ENCODE measurements at places on chromosomes 5 and 9.

GRCh38 chr9:126919193-126919592 is 4.6 kb downstream of the RALGPS1 start:
- DNase-seq = no peak

DNA sequence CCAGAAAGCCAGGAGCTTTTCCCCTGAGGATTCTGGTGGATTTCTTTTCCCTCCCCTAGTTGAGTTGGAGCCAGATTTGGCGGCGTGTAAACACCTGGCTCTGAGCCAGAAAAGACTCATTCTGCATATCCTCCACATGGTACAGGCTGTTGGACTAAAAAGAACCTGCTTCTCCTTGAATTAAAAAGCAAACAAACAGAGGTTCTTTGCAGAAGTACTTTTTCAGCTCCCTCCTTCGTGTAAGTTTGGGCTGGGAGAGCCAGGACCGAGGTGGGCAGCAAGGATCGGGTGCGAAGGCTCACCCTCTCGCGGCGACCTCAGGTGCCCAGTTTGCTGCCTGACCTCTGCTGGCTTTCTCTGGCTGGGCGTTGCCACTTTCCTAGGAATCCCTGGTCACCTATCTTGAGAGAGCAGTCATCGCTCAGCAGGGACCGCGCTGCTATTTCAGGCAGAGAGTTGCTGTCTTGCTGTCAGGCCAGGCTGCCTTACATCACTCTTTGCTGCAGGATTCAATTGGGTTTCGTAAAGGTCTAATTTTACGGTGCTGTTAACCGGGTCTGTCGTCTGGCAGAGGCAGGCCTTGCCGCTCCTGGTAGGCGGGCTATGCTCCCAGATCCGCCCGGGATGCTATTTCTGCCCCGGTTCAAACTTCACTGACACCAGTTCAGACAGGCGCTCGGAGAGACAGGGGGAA is 3.2 kb downstream of the PAPPA start:
- peak; percentile 59 for DNase-seq

DNA sequence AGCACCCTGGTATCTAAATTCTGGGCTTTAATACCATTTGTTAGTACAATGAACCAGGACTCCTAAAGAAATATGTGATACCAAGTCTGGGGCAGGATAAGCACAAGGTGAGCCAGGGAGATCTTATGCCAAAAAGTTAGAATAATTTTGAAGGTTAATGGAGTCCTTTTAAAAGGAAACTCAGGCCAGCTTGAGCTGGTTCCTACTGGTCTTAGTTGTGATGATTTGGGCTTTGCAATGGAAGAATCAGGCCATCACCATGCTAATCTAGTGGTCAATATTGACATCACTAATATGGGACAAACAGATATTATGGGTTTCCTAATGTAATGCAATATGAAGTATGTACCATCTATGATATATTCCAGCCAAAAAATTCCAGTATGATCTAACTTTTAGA is 7.5 kb upstream of the SPATA9 start:
- no peak for DNase-seq

- no peak for DNase-seq
Observed at GRCh38 chr5:150062216-150062922, 24.0 kb downstream of the CSF1R start.

- DNase-seq = no peak
Observed at GRCh38 chr9:121601194-121601593, 50.2 kb upstream of the DAB2IP start.

DNA sequence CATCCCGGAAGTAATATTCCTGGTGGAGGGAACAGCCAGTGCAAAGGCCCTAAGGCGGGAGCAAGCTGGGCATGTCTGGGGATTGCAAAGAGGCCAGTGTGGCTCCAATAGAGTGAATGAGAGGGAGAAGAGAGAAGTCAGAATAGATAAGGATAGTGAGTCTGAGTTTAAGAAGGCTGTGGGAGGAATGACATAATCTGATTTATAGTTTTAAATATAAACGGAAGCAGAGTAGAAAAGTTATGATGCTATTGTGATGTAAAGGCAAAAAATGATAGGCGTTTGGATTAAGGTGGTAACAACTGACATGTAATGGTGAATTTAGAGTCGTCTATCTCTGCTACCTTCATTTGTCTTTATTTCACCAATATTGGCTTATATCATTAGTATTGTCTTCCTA is 351.0 kb downstream of the ARRDC3 start:
- DNase-seq = no peak

GRCh38 chr9:77562019-77562748 is 85.9 kb downstream of the GNA14 start:
- DNase-seq = no peak

DNA sequence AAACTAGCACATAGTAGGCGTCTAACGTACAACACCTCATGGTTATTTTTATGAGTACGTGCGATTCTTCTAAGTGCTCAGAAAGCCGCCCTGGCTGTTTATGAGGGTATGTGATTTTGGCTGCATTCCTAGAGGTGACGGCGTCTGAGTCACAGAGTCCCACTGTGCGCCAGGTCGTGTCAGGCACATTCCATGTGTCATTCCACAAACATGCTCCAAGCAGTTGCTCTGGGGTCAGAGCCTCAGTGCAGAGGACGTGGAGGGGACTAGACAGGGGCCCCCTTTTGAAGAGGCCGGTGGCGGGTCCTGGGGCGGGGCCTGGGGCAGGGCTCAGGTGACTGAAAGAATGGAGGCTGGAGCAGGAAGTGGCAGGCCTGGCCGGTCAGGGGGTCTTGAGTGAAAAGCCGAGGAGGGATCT is 51.9 kb downstream of the NEK6 start:
- peak; percentile 40 for DNase-seq

DNA sequence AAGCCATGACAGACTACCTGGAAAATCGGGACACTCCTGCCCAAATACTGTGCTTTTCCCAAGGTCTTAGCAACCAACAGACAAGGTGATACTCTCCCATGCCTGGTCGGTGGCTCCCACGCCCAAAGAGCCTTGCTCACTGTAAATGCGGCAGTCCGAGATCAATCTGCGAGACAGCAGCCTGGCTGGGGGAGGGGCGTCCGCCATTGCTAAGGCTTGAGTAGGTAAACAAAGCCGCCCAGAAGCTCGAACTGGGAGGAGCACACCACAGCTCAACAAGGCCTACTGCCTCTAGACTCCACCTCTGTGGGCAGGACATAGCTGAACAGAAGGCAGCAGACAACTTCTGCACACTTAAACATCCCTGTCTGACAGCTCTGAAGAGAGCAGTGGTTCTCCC is 272.1 kb upstream of the CCNG1 start:
- DNase-seq = no peak

GRCh38 chr9:92488681-92489550 is 6.6 kb upstream of the ASPN start:
- DNase-seq = no peak

- DNase-seq = no peak
Observed at GRCh38 chr5:171979606-171980005, 26.8 kb downstream of the FBXW11 start.

DNA sequence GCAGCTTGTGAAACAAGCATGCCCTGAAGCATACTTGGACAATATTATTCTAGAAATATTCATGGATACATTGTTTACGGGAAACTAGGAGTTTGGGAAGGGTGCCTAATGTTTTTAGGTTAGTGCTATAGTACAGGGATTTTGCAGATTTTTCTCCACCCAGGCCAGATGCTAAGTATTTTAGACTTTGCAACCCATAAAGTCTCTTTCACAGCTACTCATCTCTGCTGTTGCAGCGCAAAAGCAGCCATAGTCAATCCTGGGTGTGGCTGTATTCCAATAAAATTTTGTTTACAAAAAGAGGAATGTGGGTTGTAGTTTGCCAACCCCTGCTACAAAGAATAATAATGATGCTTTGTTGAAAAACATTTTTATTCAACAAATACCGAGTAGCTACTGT is 106.2 kb downstream of the CEMIP2 start:
- no peak for DNase-seq

GRCh38 chr9:91001146-91001611 is 199.6 kb downstream of the SYK start:
- no peak for DNase-seq

DNA sequence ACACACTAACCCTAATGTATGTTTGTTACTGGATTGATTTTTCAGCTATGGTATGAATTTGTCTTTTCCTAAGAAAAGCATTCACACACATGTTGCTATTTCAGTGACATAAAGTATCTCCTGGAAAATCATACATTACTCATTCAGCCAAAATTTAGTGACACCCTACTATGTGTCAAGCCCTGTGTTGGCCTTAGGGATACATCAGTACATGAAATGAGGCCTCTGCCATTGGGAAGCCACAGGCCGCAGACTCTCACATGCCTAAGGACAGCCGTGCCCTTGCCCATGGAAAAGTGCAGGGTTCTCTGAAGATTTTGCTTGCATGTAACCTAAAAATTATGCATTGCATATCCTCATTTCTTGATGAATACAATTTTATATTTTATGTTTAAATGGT is 5.2 kb upstream of the MARCHF6 start:
- no peak for DNase-seq

- peak; percentile 20 for DNase-seq
Observed at GRCh38 chr9:22528485-22528884, 81.9 kb downstream of the DMRTA1 start.

DNA sequence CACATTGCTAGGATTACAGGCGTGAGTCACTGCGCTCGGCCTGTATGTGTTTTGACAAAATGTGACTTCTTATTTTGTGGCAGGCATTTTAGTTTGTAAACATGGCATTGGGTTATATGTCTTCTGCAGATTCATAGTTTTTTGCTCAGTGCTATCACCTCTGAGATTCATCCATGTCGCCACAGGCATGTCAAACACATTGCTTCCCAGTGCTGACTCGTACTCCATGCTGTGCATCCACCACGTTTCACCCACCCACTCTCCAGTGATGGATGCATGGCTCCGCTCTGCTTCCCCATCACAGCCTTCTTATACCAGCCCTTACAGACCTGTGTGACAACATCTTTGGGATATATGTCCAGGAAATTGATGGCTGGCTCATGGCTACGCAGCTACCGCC is 158.8 kb downstream of the GAS1 start:
- no peak for DNase-seq

DNA sequence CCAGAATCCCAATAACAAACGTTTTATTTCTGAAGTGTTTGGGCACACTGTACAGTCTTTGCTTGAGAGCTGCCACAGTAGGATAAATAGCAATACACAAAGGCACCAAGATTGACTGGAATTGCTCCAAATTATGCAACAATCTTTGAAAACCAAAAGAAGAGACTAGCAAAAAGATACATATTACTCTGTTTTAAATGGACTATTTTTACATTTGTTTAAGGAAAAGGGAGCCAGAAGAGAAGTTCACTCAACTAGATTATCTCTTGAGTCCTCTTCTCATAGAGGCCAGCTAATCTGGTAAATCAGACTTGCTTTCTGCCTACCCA is 385.0 kb upstream of the SLC30A5 start:
- no peak for DNase-seq

GRCh38 chr9:82597241-82598203 is 465.4 kb downstream of the RASEF start:
- no peak for DNase-seq

DNA sequence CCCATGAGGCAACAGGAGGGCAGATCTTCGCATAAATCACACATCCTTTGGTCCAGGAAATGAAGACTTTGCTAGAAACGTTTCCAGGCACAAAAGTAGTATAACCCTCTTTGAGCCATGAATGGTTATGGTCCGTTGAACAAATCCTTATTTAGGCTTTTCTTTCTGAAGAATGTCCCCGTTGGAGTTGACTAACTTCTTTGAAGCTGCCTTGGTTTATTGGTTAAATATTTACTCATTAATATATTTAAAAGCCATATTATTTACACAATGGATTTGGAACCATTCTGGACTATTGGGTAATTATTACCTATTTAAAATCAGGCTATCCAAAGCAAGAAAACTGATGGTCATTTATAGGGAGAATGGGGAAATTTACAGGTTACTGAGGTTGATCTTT is 347.6 kb upstream of the SLC30A5 start:
- DNase-seq = no peak

DNA sequence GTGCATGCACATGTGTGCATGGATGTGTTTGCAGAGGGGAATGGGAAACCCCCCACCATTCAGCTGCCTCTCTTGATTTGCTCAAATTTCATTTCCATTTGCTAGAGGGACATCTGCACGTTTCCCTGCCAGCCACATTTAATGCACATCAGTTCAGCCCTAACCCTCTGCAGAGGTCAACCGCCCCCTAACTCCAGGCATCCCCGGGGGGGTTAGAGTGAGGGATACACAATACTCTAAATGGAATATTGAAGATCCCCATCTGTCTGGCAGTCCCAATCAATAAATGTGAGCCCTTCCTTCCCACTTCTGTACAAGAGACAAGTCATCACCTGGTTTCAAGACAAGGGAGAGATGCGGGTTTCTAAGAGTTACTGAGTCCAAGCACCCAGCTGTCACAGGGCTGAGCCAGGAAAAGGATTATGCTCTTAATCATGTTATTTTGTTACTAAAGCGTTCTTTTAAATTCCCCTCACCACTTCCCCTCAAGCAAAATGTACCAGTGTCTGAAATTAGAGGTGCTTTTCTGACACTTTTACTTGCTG is 134.1 kb downstream of the SEMA6A start:
- DNase-seq = no peak

- DNase-seq = no peak
Observed at GRCh38 chr5:8861764-8862163, 684.1 kb downstream of the SEMA5A start.

DNA sequence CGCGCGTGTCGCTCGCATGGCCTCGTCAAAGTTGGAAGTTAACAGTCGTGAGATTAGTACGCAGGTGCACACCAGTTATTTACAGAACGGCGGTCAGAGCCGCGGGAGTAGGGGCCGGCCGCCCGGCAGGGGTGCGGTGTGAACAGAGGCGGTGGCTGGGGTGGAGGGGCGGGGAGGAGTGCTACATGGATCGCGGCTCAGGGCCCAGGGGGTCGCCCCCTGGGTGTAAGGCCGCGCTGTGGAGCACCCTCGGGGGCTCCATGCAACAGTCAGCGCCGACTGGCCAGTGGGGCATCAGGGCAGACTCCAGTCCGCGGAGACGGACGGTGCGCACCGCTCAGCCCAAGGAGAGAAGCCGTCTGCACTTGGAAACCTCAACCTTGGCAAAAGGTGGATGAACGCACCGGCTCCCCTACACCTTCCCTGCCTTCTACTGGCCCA is 60.3 kb downstream of the ZNF354C start:
- no peak for DNase-seq

- DNase-seq = no peak
Observed at GRCh38 chr9:108836781-108837180, 19.0 kb downstream of the ACTL7B start.

DNA sequence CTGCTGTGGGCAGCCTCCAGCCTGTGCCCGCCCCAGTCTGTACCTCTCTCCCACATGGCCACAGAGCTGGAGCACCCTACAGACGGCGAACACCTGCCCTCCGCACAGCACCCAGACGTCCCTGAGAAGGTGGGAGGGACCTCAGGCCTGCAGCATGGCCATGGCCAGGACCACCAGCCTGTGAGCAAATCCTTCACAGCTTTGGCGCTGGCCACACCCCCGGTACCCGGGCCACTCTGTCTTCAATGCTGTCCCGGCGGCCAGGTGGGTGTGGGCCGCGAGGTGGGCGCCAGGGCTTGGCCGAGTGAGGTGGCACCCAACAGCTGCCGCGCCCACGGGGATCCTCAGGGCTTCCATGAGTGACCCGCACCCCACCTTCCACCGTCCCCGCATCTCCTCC is 18.7 kb downstream of the NOTCH1 start:
- DNase-seq = no peak

- no peak for DNase-seq
Observed at GRCh38 chr5:66718374-66719002, 122.3 kb downstream of the MAST4 start.

All from NT2/D1 (cell line).